ENCODE measurements at places on chromosomes 2 and 18. TPM values are rescaled to one million over a fixed set of nuclear protein-coding genes. Genes with fewer than 3 reads are reported as not detected.

Gene IL37
- polyA plus RNA-seq = not detected

Gene COL3A1
- polyA plus RNA-seq = 391 TPM

Gene RIT2
- 30.1 TPM for polyA plus RNA-seq

Gene GREB1
- 12.8 TPM for polyA plus RNA-seq

Gene GKN2
- not detected for polyA plus RNA-seq

Gene GALNT14
- polyA plus RNA-seq = 25.1 TPM

Gene C2orf92
- polyA plus RNA-seq = 13.6 TPM

Gene SLC25A12
- polyA plus RNA-seq = 57.3 TPM

Gene TSPYL6
- polyA plus RNA-seq = 0.14 TPM

Gene TMEM131
- 39.4 TPM for polyA plus RNA-seq

Gene TDRD15
- 0.08 TPM for polyA plus RNA-seq

Gene CLHC1
- polyA plus RNA-seq = 18.4 TPM

Gene UBR3
- polyA plus RNA-seq = 47.7 TPM

Gene ZNF892
- polyA plus RNA-seq = 5.4 TPM

Gene CD28
- 0.78 TPM for polyA plus RNA-seq

Gene CCDC85A
- 22.8 TPM for polyA plus RNA-seq

Gene TTR
- polyA plus RNA-seq = 0.41 TPM

Gene PSMA8
- 0.21 TPM for polyA plus RNA-seq

Gene HOXD13
- polyA plus RNA-seq = not detected

Gene FMNL2
- 142 TPM for polyA plus RNA-seq

Gene VIT
- polyA plus RNA-seq = 1.3 TPM

Gene VWC2L
- polyA plus RNA-seq = 5.6 TPM

Gene MC5R
- 0.40 TPM for polyA plus RNA-seq

Gene FLACC1
- polyA plus RNA-seq = 5.0 TPM

Gene SPIRE1
- 64.2 TPM for polyA plus RNA-seq

Gene TTC21B
- 21.3 TPM for polyA plus RNA-seq

Gene GAL3ST2
- polyA plus RNA-seq = 0.77 TPM

Gene GALR1
- 2.5 TPM for polyA plus RNA-seq

Gene NEDD4L
- polyA plus RNA-seq = 51.7 TPM

Gene PLCD4
- polyA plus RNA-seq = 12.8 TPM

Gene TRIM43
- polyA plus RNA-seq = not detected

Gene GATA6
- 0.42 TPM for polyA plus RNA-seq

Gene ACMSD
- 1.1 TPM for polyA plus RNA-seq

Gene CRYBA2
- polyA plus RNA-seq = 0.63 TPM

Gene CCDC74A
- 21.4 TPM for polyA plus RNA-seq

Gene CGREF1
- 55.3 TPM for polyA plus RNA-seq

Gene STK11IP
- 40.6 TPM for polyA plus RNA-seq

Gene RNF144A
- polyA plus RNA-seq = 71.1 TPM

Gene LYG2
- 0.33 TPM for polyA plus RNA-seq

All from spinal cord (tissue), 10 donors.